Vagina (tissue), 2 donors: ENCODE measurements at places on chromosomes 1 and 21.

- no peak for DNase-seq
These were observed 522.5 kb downstream of the PTBP2 start for GRCh38 chr1:97243973-97244560.

- no peak for DNase-seq
These were observed 5.3 kb upstream of the SRP9 start for GRCh38 chr1:225772323-225772768.

DNA sequence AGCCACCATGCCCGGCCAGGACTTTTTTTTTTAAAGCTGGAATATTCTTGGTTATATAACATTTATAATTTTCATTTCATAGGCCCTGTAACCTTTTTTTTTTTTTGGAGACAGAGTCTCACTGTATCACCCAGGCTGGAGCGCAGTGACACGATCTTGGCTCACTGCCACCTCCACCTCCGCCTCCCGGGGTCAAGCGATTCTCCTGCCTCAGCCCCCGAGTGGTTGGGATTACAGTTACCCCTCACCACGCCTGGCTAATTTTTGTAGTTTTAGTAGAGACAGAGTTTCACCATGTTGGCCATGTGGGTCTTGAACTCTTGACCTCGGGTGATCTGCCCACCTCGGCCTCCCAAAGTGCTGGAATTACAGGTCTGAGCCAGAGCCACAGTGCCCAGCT is 12.6 kb downstream of the ZYG11B start:
- no peak for DNase-seq

DNA sequence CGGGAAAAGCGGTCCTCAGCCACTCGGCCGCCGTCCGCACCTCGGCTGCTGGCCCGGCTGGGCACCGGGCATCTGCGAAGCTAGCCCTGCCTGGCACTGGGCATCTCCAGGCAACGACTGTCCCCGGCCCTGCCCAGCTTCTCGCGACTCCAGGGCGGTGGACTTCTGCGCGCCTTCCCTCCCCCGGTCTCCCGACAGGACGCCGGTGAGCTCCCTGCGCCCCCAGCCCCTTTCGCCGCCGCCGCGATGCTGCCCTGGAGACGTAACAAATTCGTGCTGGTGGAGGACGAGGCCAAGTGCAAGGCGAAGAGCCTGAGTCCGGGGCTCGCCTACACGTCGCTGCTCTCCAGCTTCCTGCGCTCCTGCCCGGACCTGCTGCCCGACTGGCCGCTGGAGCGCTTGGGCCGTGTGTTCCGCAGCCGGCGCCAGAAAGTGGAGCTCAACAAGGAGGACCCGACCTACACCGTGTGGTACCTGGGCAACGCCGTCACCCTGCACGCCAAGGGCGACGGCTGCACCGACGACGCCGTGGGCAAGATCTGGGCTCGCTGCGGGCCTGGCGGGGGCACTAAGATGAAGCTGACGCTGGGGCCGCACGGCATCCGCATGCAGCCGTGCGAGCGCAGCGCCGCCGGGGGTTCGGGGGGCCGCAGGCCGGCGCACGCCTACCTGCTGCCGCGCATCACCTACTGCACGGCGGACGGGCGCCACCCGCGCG is 514 bp downstream of the FAM43B start:
- DNase-seq = no peak

DNA sequence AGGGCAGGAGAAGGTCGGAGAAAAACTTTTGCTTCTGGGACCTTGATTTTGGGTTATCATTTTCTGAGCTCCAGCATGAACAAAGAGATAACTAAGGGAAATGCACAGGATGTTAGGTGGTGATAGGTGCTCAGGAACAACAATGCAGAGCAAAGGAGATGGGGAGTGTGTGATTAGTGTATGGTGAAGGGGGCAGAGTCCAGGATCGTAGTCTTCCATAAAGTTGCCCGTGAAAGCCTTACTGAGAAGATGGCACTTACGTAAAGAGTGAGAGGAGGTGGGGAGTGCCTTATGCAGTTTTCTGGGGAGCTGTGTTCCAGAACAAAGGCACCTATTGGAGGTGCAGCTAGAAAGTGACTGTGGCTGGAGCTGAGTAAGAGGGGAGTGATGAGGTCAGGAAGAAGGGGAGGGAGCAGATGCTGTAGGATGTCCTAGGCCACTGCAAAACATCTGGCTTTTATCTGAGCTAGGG is 11.6 kb downstream of the KCNK1 start:
- no peak for DNase-seq

DNA sequence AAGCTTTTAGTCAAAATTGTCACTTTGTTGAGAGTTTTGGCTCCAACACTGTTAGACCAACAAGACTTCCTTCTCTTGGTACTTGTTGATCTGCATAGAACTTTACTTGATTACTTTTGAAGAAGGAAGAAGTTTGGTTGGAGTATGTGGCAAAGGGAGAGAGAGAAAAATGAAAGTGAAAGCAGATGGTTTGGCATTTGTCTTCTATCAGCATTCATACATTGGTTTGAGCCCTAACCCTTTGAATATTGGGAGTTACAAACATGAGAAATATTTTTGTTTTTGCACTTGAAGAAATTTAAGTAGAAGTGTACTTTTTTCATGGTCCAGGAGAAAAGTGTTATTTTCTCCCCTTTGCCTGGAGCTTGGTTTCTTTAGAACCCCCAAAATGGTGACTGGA is 169.8 kb downstream of the ADGRL4 start:
- no peak for DNase-seq

- no peak for DNase-seq
These were observed 8.9 kb upstream of the RBM34 start for GRCh38 chr1:235169986-235170385.

- DNase-seq = no peak
These were observed 65.8 kb upstream of the ATF3 start for GRCh38 chr1:212542761-212543187.

GRCh38 chr21:42569732-42570301 is 56.2 kb downstream of the SLC37A1 start:
- no peak for DNase-seq

DNA sequence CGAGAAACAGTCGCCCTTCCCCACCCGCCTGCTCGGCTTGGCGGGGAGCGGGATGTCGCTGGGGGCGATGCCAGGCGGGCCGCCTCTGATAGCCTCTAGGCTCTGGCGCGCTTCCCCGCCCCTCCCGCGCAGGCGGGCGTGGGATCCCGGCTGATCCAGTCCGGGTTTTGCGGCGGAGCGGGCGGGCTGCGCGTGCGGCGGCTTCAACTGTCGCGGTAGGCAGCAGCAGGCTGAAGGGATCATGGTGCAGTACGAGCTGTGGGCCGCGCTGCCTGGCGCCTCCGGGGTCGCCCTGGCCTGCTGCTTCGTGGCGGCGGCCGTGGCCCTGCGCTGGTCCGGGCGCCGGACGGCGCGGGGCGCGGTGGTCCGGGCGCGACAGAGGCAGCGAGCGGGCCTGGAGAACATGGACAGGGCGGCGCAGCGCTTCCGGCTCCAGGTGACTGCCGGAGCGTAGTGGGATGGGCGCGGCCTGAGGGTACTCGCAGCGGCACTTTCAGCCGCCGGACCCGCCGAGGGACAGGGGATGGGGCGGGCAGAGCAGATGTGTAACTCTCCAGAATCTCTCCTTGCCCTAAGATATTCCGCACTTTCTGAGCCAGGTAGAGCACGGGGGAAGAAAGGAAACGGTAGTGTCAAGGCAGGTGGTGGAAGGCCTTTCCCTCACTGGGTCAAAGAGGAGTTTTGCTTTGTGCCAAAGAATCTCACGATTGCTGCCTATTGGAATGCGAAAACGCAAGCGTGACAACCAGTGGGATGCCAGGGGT is at the start of gene FAAH:
Gene FAAH (plus strand): TSS at position 210 of the 764 bp plus-strand sequence. CDS start 32 bp downstream, at position 242.
- no peak for DNase-seq

DNA sequence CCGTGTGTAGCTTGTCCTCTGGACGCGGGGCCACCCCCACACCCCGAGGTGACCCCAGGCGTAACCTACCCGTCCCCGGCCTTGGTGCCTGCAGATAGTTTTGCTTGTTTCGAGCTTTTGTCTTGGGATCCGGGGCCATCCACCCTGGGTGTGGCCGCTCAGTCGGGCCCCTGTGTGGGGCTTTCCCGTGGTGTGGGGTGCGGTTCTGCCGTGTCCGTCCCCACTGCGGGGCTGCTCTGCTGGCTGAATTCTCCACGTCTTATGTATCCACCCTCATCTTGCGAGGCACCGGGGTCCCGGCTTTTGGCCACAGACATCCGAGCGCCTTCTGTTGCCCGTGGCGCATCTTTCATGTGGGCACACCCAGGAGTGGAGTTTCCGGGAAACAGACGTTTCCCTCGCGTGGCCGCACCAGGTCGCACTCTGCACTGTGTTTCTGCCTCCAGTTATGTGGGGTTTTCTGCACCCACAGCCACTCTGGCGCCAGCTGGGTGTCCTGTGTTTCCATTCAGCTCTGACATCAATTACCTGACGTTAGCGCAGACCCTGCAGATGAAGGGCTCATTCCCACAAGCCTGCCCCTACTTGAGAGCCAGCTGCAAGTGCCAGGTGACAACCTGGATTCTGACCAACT is 64.9 kb downstream of the PRKCZ start:
- no peak for DNase-seq

DNA sequence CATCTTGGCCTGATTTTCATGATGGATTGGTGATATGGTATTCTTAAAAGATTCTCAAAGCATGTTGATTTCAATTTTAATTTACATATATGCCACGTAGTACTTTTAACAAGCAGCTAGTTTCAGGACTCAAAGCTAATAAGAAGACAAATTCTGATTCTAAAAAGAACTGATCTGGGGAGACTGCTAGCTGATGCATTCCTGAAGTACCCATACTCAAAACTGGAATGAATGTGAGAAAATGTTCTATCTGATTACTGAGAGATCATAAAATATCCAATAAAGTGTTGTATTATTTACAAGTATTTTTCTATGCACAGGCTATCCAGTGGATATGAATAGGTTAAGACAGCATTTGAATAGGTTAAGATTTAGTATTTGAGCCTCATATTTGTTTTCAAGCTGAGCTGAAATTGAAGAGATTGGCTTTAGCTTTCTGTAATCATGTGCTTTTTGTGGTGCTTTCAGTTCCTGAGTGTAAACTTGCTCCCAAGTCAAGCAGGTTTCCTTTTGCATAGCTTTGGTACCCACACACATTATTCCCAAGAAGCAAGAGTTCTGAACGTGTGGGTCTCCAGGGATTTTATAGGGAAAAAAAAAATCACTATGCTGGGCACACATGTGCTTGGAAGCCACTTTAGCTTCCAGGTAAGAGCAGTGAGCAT is 114.1 kb downstream of the VPS13D start:
- DNase-seq = no peak

DNA sequence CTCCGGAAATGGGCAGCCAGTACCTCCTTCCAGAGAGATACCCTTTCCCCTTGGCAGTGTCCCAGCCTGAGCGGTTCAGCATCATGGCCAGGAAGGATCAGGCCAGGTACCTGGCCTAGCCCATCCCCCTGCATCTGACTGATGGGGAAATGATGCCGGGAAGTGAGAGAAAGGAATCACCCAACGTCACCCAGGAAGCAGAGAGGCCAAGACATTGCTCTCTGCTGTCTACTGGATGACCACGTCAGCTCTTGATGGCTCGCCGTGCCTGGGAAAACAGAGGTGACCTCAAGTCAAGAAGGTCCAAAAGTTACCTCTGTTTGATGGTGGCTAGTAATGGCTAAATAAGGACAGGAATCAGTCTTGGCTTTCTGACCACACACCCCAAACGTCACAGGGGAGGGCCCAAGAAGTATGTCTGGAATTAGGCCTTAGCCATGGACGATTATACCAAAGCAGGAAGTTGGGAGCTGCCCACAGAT is 79.0 kb downstream of the MRPL37 start:
- no peak for DNase-seq

GRCh38 chr1:210920258-210920657 is 213.7 kb downstream of the KCNH1 start:
- no peak for DNase-seq

- DNase-seq = no peak
These were observed 10.1 kb downstream of the RUNX3 start for GRCh38 chr1:24919791-24920532.

DNA sequence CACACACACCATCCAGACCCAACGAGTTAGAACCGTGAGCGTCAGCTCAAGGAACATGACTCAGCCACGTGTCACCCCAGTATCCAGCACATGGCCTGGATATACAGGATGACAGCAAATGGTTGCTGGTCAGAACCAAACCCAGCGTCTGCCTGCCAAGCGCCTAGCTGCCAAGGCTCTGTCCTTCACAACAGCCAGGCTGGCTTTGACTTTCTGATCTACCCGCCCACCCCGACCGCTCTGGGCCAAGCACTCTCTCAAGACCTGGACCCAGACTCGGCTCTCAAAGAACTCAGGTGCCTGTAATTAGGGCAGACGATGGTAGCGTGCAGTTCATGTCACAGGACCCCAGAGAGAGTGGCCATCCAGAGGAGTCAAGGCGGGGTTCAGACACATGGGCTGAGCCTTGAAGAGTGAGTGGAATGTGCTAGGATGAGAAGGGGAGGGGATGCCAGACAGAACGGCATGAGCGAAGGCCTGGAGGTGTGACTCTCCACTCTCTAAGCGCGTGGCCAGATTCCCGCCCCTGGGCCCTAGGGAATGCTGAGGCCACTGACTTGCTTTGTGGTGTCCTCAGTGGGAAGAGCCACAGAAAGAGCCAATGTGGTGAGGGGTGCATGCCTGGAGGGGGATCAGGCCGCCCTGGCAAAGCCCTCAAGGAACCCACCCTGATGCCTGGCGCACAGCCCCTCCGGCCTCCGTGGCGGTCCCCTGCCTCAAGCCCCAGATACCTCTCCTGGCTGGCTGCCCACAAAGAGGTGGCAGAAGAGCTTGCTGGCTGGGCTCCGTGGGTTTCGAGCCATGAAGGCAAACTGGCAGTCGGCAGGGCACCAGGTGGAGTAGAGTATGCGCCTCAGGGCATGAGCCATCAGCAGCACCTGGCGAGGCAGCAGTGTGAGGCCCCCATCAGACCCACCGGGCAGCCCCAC is 7.0 kb downstream of the SH2D5 start:
- no peak for DNase-seq

- DNase-seq = no peak
These were observed 89.5 kb downstream of the ZC3H11B start for GRCh38 chr1:219523411-219523810.

DNA sequence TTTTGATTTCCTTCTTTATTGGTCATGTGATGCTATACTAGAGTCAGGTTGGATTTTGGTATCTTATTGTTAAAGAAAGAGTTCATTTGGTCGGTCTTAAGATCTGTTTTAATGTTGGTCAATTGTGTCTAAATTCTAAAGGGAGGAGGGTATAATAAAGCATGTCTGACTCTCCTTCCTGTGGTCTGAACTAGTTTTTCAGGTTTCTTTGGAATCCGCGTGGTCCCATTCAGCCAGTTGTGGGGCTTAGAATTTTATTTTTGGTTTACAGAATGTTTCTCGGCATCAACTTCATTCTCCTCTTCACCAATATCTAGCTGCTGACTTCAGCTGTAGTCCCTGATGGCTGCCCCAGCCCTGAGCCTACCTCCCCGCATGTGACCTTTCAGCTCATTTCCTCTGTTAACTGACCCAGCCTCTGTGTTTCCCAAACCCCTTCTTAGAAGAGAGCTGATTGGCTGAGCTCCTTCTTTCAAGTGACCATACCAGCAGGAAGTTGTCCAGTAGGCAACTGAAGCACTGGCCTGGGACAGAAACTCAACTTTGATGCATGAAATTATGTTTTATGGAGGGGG is 8.7 kb upstream of the MYOC start:
- no peak for DNase-seq

GRCh38 chr1:7117399-7118281 is 332.4 kb downstream of the CAMTA1 start:
- DNase-seq = no peak
